ENCODE measurements at places on chromosomes 12 and 14.
A peak's percentile ranks its signal among the peaks of the same experiment; 100 is the strongest.

DNA sequence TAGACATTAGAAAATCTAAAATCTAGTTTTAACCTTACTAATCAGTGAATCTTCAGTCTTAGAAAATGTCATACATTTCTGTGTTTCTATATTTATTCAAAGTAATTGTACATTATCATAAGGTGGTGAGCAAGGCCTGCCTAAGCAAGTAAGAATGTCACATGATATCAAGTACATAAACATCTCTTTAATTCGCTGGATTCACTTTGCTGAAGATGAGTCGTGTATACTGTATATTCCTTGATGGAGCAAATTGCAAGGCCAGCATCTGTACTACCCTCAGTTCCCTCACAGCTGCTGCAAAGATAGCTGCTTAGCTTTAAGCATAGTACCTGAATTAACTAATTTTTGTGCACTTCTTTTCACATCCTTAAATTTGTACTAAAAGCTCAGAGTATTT, 8.5 kb upstream of the AK7 start:
- DNase-seq: no peak

DNA sequence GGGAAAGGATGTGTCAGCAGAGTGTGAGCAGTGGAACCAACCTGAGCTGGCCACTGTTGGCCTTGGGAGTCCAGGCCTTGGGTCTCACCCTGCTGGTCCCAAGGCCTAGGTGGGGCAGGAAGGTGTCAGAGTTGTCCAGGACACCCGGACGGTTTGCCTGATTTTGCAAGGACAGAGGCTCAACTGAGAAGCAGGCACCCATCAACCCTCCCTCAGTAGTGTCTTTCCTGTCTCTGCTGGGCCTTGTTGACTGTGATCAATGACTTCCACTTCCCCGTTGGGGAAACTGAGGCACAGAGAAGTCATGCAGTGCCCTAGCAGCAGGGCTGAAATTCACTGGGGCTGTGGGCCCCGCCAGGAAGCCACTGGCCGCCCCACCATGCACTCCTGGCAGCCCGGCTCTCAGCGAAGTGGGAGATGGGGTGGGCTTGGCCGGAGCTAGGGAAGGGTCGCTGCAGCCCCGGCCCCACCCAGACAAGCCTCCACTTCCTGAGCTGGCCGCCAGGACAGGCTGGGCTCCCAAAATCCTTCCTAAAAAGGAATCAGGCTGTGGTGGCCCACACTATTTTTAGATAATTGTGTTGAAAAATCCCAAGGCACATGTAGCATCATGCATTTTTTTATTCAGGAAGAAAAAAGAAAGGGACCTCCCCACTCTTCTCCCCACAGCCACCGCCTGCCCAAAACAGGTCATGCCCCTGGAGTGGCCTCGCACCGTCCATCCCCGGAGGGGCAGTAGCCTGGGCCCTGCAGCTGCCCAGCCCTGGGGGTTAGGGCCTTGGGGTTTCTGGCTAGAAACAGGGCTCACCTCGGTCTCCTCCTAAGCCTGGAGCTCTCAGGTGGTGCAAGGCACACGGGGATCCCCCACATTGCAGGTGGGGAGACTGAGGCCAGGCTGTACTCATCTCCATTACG, 127.4 kb downstream of the CALM1 start:
- DNase-seq: no peak

DNA sequence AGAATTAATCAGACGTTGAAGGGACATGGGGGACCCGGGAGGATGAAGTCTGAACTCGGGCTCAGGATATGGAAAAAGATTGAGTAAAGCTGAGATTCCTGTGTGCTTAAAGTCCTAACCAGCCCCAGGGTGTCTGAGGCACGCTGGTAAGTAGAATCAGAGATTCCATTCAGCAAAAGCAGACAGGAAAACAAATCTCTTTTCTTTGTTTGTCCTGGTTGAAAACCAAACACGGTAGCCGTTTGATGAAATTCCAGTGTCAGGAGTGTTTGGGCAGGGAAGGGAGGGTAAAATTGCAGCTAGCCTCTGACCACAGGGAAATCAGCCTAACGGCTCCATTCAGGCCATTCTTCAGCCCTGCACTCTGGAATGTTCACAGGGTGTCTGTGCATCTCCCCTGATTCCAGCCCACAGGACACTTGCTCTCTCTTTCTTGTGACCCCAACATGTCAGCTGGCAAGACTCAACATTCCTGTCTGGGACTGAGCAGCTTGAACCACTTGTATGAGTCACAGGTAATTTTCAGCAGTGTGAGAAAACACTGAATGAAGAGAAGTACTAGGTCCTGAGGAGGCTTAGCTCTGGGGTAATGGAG, 31.0 kb downstream of the NINJ2 start:
- DNase-seq: peak; percentile 30

DNA sequence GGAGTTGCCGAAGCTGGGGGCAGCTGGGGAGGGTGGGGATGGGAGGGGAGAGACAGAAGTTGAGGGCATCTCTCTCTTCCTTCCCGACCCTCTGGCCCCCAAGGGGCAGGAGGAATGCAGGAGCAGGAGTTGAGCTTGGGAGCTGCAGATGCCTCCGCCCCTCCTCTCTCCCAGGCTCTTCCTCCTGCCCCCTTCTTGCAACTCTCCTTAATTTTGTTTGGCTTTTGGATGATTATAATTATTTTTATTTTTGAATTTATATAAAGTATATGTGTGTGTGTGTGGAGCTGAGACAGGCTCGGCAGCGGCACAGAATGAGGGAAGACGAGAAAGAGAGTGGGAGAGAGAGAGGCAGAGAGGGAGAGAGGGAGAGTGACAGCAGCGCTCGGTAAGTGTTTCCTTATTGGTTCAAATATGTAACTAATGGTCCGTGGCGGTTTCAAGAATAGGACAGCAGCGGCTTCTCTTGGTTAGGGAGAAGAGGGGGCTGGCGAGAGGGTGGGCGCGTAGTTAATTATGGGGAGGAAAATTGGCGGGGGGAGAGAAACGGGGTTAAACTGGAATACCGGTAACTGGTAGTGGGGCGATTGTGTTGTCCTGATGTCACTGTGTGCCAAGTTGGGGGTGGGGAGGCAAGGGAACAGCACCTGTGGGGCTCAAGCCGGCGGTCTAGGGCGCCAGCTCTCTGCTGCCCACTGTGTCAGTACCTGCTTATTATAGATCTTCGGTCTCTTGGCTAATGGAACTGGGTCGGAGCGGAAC, 8.4 kb downstream of the HOXC8 start:
- DNase-seq: no peak

DNA sequence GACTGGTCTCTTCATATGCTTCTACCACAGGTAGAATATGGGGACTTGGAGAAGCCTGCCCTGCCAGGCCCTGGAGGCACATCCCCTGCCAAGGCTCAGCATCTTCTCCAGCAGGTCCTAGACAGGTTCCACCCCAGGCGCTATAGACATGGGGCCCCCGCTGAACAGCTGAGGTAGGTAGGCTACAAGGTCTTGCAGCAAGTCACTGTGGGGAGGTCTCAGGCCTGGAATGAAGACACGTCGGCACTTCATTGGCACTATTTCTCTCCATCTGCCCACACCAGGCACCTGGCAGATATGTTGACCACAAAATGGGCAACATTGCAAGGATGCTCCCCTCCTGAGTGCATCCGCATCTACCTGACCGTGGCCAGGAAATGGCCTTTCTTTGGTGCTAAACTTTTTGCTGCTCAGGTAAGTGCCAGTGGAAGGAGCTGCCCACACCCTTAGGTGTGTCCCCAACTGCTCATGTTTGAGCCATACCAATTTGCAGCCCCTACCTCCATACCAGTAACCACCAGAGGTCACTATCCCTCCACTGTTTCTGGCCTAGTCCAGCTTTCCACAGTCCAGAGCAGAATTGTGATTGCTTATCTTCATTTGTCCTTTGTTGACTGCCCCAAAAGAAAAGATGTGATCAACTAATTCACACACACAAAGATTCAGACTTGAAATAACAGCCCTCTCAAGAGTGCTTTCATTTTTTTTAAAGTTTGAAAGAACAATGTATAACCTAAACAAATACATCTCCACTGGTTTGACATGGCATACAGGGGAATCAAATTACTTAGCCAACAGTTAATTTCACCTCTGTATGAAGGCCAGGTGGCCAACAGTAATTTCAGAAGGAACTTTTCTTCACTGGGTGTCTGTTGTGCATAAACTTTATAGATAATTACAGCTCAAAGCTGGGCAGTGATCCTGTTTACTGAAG, 16.1 kb downstream of the PIGH start:
- peak; percentile 20 for DNase-seq

GRCh38 chr14:56953884-56954283, 143.6 kb upstream of the OTX2 start:
- DNase-seq: peak; percentile 3

DNA sequence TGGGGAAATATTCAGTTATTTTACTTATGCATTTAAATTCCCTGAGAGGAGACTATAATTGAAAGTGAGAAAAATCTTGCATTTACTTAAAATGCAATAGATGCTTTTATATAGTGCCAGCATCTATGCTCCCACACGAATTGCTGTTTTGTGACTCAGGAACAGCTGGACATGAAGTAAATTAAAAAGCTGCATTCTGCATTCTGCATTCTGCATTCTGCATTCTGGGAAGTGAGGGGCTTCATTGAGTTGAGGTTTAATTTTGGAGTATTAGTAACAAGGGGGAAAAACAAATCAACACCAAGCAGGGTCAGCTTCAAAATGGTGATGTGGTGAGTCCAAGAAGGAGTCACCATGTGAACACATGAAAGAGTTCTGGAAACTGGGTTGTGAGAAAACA, 101.2 kb downstream of the C12orf50 start:
- no peak for DNase-seq

- DNase-seq: no peak
These were observed 323.5 kb downstream of the DAD1 start for GRCh38 chr14:22265319-22266141.

DNA sequence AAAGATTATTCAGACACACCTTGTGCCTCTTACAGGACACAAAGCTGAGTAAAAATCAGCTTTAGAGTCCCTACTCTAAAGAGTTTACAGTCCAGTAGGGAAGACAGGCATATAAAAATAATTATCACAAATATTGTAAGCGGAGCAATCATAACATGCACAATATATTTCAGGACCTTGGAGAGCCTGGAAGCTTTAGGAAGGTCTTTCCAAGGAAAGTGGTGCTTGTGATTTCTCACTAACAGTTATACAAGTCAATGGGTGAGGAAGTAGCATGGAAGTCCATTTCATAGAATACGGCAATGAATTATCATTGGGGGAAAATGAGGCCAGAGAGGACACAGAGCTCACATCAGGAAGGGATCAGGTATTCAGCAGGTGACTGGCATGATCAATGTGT, 268.3 kb downstream of the C12orf50 start:
- no peak for DNase-seq

DNA sequence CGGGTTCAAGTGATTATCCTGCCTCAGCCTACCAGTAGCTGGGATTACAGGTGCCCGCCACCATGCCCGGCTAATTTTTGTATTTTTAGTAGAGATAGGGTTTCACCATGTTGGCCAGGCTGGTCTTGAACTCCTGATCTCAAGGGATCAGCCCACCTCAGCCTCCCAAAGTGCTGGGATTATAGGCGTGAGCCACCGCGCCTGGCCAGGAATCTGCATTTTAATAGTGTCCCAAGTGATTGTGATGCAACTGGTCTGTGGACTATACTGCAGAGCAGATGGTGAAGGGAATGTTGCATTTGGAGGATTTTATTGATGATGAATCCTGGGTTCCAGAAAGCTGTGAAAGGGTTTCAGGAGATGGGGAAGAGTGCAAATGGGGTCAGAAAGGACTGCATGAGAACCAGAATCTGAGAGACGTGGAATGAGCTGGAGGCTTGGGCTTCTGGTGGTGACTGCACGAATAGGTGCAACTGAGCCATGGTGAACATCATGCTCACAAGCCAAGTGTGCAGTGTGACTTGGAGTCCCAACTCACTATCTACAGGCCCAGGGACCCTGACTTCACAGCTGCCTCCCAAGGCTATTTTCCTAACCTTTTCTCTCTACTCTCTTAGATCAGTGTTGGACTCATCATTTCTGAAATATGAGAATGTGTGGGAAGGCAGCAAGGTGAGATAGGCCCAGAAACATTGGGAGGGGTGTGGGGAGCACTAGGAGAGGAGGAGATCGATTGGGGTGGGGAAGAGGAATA, 4.5 kb downstream of the RPS26 start:
- DNase-seq: no peak

- no peak for DNase-seq
These were observed 128.4 kb upstream of the SSTR1 start for GRCh38 chr14:38079268-38079667.

DNA sequence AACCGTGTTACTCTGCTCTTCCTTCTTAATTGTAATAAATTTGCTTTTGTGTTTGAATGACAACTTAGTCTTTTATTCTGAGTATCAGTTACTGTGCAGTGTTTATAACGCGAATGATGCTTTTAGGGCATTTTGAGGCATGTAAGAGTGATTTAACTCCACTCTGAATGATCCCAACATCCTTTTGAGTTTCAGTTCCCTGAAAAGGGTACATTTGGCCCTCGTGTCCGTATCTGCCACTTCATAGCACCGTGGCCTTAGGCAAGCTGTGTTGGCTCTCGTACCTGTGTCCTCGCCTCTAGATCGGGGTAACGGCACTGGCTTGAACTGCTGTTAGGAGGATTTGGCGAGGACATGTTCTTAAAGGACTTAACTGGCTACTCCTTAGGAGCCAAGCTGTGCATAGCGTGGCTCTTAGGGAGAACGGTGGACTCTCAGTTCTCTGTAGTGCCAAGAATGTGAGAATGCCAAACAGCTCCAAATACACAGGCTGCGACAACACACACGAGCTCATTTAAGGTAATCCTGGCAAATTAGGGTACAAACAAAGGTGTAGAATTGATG, 92.0 kb downstream of the PPP2R5C start:
- DNase-seq: no peak

- DNase-seq: no peak
These were observed 47.9 kb downstream of the ST8SIA1 start for GRCh38 chr12:22286569-22286968.

DNA sequence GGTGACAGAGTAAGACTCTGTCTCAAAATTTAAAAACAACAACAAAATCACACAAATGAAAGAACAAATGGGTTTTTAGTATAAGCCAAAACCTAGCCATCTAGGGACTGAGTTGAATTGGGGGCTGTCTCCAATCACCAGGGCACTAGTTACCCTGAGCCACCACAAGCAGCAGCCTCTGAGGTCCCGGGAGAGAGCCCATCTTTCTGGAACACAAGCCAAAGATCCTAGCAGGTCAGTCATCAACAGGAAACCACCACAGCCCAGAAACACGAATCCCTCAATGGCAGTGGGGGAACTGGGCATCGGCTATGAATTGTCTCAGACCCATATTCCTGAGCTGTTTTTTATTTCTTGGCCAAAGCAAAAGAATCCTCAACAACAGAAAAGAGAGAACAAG, 75.3 kb downstream of the KDM2B start:
- DNase-seq: no peak

DNA sequence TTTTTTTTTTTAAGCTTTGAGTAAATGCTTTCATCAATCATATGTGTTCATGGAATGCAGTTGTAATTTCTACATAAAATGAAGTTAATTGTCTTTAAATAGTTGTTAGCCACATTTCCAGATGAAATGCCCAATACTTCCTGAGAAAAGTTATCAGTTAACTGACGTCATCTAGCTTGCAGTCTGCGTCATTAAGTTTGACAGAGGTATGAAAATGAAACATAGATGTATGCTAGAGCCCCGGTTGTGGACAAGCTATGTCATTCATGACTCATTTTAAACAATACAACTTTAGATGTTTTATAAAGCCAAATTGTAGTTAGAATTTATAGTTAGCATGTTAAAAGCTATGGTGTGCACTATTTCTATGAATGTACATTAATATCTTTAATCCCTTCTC, 90.7 kb downstream of the PLEKHA5 start:
- no peak for DNase-seq

GRCh38 chr14:28297559-28297958, 469.0 kb upstream of the FOXG1 start:
- DNase-seq: no peak

All from NCI-H526 treated with DMSO at 0.1 percent for 48 hours (cell line).